Purkinje cell (primary cell): ENCODE measurements at places on chromosomes 12 and 14. TPM values are rescaled to one million over a fixed set of nuclear protein-coding genes. Genes with fewer than 3 reads are reported as not detected.

Gene PPP4R4
- 87.8 and 101 TPM in 2 replicates for polyA plus RNA-seq

Gene IL26
- polyA plus RNA-seq, result not detected in 2 replicates

Gene NDUFA9
- 438 and 533 TPM in 2 replicates for polyA plus RNA-seq

Gene LRRC43
- polyA plus RNA-seq, result 0.73 TPM in 1 of 2 replicates, not detected in the other

Gene SYCP3
- 4.2 and 6.0 TPM in 2 replicates for polyA plus RNA-seq

Gene TIGAR
- 14.5 and 38.7 TPM in 2 replicates for polyA plus RNA-seq

Gene TSPAN11
- 0.60 and 1.5 TPM in 2 replicates for polyA plus RNA-seq

Gene ERH
- polyA plus RNA-seq, result 122 and 127 TPM in 2 replicates

Gene SSTR1
- 0.67 and 3.3 TPM in 2 replicates for polyA plus RNA-seq

Gene NTF3
- not detected in 2 replicates for polyA plus RNA-seq

Gene ASCL1
- 1.0 and 1.8 TPM in 2 replicates for polyA plus RNA-seq

Gene SERPINA12
- polyA plus RNA-seq, result not detected in 2 replicates

Gene GALNT16
- polyA plus RNA-seq, result 9.8 and 23.2 TPM in 2 replicates

Gene AMDHD1
- 3.9 and 4.2 TPM in 2 replicates for polyA plus RNA-seq

Gene SAMD15
- polyA plus RNA-seq, result 37.4 and 37.8 TPM in 2 replicates

Gene NAV3
- polyA plus RNA-seq, result 5.9 and 10.9 TPM in 2 replicates

Gene TROAP
- not detected in 2 replicates for polyA plus RNA-seq

Gene MANSC4
- polyA plus RNA-seq, result not detected in 2 replicates

Gene CLEC2B
- polyA plus RNA-seq, result 3.9 and 4.6 TPM in 2 replicates

Gene PTPRQ
- polyA plus RNA-seq, result not detected in 2 replicates

Gene DUSP16
- polyA plus RNA-seq, result 0.63 and 1.6 TPM in 2 replicates

Gene SPX
- polyA plus RNA-seq, result 1.6 TPM in 1 of 2 replicates, not detected in the other

Gene OASL
- polyA plus RNA-seq, result 0.22 TPM in 1 of 2 replicates, not detected in the other

Gene PAH
- 4.4 and 5.8 TPM in 2 replicates for polyA plus RNA-seq

Gene MEG3
- 225 and 283 TPM in 2 replicates for polyA plus RNA-seq

Gene GPRC5D
- polyA plus RNA-seq, result not detected in 2 replicates

Gene TRPV4
- polyA plus RNA-seq, result not detected in 2 replicates

Gene STAC3
- polyA plus RNA-seq, result 0.59 and 0.99 TPM in 2 replicates

Gene ABCC9
- 0.04 and 0.31 TPM in 2 replicates for polyA plus RNA-seq

Gene CACNA2D4
- polyA plus RNA-seq, result not detected in 2 replicates

Gene OR4E2
- not detected in 2 replicates for polyA plus RNA-seq

Gene SYNDIG1L
- polyA plus RNA-seq, result not detected in 2 replicates

Gene TDRD9
- 10.1 and 20.3 TPM in 2 replicates for polyA plus RNA-seq

Gene PAX9
- polyA plus RNA-seq, result 0.07 TPM in 1 of 2 replicates, not detected in the other

Gene SMIM41
- not detected in 2 replicates for polyA plus RNA-seq

Gene KLRB1
- 0.23 TPM in 1 of 2 replicates, not detected in the other for polyA plus RNA-seq

Gene SLC35E3
- polyA plus RNA-seq, result 9.7 and 16.7 TPM in 2 replicates

Gene TMEM120B
- polyA plus RNA-seq, result 8.1 and 8.3 TPM in 2 replicates

Gene RASSF9
- polyA plus RNA-seq, result not detected in 2 replicates

Gene LRRIQ1
- polyA plus RNA-seq, result 3.0 and 6.0 TPM in 2 replicates

Gene TMPRSS12
- 0.73 TPM in 1 of 2 replicates, not detected in the other for polyA plus RNA-seq
